KG1 (cell line): ENCODE measurements at places on chromosomes 13 and 19.

GRCh38 chr13:24187185-24187584, 26.7 kb downstream of the SPATA13 start:
- DNase-seq: no peak

DNA sequence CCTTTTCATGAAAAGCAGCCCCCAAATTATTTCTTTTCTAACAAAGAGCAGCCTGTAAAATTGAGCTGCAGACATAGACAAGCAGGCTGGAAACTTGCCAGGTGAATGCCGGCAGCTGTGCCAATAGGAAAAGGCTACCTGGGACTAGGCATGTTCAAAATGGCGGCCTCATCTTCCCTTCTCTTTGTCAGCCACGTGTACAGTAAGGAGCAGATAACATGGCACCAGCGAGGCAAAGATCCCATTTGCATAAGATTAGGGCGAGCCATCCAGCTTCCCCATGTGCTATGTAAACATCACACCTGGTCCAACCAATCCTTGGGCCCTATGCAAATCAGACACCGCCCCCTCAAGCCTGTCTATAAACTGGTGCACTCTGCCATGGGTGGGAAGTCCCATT, 31.2 kb upstream of the CACNA1A start:
- DNase-seq: no peak

- DNase-seq: no peak
These were observed 4.8 kb upstream of the NFIC start for GRCh38 chr19:3361384-3362216.

- no peak for DNase-seq
These were observed 355.9 kb downstream of the KLF12 start for GRCh38 chr13:73778242-73778864.

GRCh38 chr13:41767801-41768200, 193.1 kb downstream of the VWA8 start:
- no peak for DNase-seq

DNA sequence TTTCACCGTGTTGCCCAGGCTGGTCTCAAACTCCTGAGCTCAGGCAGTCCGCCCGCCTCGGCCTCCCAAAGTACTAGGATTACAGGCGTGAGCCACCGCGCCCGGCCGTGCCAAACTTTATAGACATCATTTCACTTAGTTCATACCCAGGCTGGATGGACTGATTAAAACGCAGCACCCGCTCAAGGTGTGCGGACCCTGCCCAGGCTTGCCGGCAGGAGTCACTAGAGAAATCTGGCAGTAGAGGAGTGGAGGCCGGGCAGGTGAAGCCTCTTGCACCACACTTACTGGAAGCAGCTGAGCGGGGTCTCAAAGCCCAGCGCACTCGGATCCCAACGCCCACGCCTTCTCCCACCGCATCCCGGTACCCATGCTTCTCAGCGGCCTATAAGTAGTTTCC, 11.4 kb downstream of the PTGIR start:
- no peak for DNase-seq

GRCh38 chr19:873084-873483, 13.6 kb downstream of the CFD start:
- DNase-seq: no peak

DNA sequence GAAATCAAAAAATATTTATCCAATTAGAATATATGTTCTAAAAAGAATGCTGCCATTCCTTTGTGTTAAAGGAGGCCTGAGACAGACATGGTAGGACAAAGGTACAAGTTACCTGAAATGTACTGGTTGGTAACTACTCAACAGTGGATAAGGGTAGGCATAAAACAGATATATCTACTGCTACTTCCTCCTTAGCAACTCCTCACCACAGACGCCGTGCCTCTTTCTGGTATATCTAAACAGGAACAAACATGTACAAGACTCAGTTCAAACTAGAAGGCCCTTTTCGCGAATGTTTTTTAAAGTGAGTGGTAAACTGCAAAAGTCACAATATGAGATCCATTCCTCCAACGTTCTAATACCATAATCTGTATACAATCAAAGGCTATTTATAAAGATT, 86.9 kb downstream of the TBC1D4 start:
- peak; percentile 29 for DNase-seq

- DNase-seq: peak; percentile 54
These were observed 36.4 kb upstream of the IGFL4 start for GRCh38 chr19:46076951-46077814.

- DNase-seq: no peak
These were observed 331.0 kb downstream of the DNAJC15 start for GRCh38 chr13:43354153-43354945.

- no peak for DNase-seq
These were observed 55.4 kb downstream of the CHST8 start for GRCh38 chr19:33676999-33677665.

GRCh38 chr13:65461590-65461989, 1768.5 kb downstream of the PCDH9 start:
- no peak for DNase-seq

DNA sequence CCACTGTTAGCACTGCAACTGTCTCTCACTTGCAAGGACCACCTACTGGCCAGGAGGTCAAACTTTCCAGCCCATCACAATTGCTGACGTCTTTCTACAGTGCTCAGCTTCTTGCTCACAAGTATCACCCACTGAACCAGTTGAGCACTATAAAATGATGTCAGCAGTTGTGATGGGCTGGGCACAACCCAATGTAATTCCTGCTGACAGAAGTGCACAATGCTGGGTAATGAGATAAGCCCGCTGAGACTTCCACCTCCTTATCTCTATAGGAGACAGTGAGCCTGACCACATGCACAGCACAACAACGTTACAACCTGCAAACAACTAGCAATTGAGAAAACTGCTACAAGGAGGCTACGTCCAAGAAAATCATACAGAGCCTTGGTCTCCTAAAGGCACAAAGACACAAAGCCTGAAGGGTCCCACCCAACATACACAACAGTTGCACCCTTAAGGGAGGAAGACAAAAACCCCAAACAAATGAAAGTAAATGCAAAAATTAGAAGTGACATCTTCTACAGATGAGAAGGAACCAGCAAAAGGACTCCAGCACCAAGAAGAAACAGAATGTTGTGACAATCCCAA, 273.2 kb downstream of the LIG4 start:
- no peak for DNase-seq

GRCh38 chr19:29267701-29268100, 54.8 kb upstream of the UQCRFS1 start:
- no peak for DNase-seq

GRCh38 chr19:53004242-53004641, 9.5 kb upstream of the ERVV-1 start:
- DNase-seq: no peak

DNA sequence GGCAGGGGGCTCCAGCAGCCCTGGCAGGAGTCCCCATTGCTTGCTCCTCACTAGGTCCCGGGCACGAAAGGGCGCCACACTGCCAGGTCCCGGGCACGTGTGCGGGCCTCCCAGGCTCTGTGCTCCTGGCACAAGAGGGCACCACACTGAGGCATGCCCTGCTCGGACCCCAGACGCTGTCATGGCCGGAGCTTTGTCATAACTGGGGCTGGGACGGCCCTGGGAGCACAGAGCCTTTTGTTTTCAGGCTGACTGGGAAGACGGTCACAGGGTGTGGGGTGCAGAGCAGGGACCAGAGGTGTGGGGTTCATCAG, 7.4 kb downstream of the BSG start:
- no peak for DNase-seq

DNA sequence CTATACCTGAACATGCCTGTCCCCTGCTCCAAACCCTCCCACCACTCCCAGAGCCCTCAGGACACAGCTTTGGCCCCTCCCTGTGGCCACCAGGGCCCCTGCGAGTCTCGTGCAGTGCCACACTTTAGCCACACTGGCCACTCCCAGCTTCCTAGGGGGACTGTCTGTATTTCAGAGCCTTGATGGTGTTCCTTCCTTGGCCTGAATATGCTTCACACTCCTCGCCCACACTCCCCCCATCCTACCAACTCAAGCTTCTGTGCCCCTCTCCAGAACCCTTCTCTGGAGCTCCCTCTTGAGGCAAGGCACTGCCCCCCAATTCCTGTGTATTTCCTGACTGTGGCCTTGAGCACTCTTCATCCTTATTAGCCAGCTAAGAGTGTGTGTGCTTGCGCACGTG, 80.2 kb downstream of the DPF1 start:
- DNase-seq: no peak

DNA sequence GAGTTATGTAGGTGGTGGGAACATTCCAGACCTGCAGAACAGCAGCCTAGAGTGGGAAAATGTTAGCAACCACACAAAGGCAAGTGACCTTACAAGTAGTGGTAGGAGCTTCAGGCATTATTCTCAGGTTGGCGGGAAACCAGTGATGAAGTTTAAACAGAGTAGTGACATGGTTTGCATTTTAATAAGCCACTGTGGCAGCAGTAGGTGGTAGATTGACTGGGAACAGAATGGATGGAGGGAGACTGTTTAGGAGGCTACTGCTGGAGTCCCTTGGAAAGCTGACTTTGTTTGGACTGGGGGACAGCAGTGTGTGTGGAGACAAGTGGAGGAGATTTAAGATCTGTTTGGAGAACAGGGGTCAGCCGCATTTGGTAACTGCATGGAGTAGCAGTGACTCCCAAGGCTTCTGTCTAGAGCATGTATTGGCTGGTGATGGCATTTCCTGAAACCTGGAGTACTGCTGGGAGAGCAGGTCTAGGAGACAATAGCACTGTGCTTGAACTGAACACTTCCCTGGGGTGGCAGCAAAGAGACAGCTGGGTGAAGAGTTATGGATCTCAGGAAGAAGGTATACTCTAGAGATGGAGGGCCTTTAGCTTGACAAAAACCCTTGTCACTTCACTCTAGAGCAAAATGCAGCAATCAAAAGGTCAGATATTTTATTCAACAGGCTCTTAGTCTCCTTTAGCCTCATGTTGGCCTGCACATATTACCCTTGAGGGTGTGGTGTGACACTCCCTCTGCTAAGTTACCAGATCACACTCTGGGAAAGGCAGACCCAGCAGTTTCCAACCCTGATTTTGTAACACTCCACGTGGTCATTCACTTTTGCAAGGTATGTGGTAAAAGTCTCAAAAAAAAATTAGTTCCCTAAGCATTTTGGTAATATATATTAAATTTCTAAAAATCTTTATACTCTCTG, 70.3 kb downstream of the DHRS12 start:
- DNase-seq: no peak

DNA sequence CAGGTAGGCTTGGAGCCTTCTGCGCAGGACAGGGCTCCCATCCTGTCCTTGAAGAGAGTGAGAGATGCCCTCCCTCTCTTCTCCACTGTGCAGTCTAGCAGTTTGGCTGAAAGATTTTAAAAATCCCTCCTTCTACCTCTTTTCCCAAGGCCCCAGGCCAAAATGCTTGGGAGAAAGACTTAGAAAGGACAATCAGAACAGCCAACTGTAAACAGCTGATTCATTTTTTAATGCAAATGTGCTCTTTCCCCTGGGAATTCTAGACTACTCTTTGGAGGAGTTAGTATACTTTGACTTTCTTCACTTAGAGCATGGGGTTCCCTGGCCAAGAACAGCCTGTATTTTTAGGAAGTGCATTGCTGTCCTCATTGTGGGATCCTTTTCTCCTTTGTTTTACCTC, 398.9 kb downstream of the GPC6 start:
- DNase-seq: no peak

DNA sequence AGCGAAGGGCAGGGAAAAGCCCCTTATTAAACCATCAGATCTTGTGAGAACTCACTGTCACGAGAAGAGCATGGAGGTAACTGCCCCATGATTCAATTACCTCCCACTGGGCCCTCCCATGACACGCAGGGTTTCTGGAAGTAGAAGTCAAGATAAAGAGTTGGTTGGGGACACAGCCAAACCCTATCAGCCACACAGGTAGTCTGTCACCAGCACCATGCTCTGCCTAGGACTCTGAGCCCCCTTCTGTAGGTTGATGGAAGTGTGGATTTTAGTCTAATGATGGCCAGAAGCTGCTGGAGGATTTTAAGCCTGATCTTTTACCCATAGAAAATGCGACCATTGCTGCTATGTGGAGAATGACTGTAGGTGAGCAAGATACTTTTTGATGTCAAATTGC, 60.8 kb downstream of the ARHGEF7 start:
- no peak for DNase-seq

- DNase-seq: no peak
These were observed 51.2 kb upstream of the EEF1AKMT1 start for GRCh38 chr13:20824762-20825476.

GRCh38 chr13:25943081-25943480, 108.7 kb downstream of the SHISA2 start:
- DNase-seq: no peak

- no peak for DNase-seq
These were observed 104.9 kb downstream of the HSPH1 start for GRCh38 chr13:31056644-31057271.

- DNase-seq: no peak
These were observed 122.3 kb downstream of the URI1 start for GRCh38 chr19:30064348-30064699.

- DNase-seq: no peak
These were observed 71.7 kb downstream of the STK24 start for GRCh38 chr13:98505217-98505616.

DNA sequence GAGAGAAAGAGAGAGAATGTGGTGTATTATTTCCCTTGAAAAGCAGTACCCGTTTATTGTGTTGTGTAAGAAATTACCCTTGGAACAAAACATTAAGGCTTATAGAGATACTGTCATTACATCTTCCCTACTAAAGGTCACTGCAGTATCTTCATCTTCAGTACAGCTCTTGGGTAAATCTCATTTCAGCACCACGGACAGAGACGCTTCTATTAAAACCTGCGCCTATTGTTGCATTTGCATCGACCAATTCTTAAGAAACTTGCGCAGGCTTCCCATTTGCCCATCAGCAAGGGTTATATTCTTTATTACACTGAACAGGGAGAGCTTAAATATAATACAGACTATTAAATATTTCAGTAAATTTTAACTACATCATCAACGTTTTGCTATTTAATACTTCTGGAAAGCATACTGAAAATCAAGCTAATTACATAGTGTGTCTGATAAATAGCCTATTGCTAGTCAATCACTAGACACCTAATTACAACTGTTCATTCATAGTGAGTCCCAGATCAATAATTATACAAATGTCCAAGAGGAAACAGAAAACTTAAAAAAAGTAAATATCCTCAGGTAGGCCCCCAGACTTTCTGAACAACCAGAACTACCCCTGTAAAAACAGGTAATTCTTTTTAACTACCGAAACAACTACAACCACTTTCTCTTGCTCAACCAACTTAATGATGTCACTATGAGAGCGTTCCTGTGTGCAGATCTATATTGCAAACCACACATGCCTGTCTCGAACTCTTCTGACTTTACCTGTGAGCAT, 350.6 kb downstream of the LIG4 start:
- DNase-seq: peak; percentile 49

GRCh38 chr19:49672131-49672919, 4.7 kb upstream of the PRMT1 start:
- peak; percentile 49 for DNase-seq

DNA sequence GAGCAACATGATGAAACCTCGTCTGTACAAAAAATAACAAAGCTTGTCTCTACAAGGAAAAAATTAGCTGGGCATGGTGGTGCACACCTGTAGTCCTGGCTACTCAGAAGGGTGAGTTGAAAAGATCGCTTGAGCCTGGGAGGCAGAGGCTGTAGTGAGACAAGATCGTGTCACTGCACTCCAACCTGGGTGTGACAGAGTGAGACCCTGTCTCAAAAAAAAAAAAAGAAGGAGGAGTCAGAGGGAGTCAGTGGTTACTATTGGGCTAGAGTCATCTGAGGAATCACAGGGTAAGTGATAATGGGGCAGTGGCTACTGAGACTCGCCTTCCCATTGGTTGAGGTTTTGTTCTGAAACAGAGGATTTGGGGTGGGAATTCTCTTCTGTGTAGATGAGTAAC, 1.9 kb upstream of the GPI start:
- DNase-seq: no peak
